GM12865 (cell line): ENCODE measurements at places on chromosomes 6 and 20.

- peak; percentile 42 for DNase-seq
Observed at GRCh38 chr20:3046677-3047462, 1.0 kb downstream of the MRPS26 start.

GRCh38 chr20:53329781-53330180 is 263.9 kb downstream of the ZNF217 start:
- DNase-seq, result no peak

DNA sequence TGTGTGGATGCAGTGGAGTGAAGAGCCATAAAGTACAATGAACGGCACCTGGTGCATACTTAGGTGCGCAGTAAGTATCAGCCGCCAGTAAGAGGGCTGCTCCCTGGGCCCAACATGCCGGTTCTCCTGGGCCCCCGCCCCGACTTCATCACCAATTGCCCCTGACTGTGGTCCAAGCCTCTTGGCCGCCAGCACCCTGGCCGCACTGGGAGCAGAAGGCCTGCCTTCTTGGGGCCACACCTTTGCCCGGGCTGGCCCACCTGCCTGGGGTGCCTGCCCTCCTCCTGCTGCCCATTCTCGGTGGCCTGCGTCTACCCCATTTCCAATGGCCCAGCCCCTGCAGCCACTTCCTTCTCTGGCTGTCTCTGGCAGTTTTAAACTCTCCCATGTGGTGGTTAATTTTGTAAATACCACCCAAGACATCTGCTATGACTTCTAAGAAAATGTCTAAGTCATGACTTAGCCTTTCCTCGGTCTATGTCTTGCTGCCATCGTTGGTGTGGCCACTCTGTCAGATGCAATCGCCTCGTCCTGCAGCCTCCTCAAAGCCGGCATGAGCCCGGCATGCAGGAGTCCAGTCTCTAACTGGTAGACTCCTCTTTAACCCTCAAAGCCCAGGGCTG is 36.8 kb downstream of the PMEPA1 start:
- no peak for DNase-seq

- DNase-seq, result no peak
Observed at GRCh38 chr6:169862892-169863525, 111.6 kb downstream of the ERMARD start.

DNA sequence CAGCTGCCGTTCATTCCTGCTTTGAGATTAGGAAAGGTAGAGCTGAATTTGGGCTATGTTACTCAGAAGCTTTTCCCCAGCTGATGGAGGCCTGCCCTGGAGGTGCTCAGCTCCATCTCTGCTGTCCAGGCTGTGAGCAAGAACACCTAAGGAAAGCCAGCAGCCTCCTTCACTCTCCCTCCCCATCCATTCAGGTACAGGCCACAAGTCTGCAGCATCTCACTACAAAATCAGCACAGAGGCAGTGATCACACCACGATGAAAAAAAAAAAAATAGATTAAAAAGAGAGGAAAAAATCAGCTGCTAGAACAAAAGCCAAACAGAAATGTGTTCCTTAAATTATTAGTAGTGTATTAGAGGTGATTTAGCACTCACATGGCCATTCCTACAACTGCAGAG is 515.0 kb downstream of the CDH26 start:
- DNase-seq, result no peak

- no peak for DNase-seq
Observed at GRCh38 chr6:108071736-108072276, 2.7 kb downstream of the OSTM1 start.

DNA sequence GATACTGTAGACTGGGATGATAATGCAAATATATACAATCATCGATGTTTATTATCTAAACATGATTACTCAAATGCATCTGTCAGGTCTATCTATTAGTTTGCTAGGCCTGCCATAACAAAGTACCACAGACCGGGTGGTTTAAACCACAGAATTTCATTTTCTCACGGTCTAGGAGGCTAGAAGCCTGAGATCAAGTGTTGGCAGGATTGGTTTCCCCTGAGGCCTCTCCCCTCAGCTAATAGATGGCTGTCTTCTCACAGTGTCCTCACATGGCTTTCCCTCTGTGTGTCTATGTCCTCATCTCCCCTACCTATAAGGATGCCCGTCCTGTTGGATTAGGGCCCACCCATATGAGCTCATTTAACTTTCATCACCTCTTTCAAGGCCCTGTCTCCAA is 512.6 kb upstream of the SLC35B3 start:
- peak; percentile 21 for DNase-seq

DNA sequence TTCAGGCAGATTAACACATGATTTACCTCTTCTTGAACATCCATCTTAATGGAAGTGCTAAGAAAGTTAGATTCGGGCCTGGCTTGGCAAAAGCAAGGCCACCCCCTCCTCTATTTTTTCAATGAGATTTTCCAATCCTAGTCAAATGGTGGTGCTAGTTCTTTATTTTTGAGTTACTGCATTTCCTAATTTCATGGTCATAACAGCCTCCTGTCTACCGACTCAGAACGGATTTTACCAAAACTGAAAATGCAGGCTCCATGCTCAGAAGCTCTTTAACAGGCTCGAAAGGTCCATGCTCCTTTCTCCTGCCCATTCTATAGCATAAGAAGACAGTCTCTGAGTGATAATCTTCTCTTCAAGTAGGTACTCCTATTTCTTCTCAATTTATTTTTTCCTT is 117.2 kb upstream of the ESR1 start:
- peak; percentile 30 for DNase-seq

DNA sequence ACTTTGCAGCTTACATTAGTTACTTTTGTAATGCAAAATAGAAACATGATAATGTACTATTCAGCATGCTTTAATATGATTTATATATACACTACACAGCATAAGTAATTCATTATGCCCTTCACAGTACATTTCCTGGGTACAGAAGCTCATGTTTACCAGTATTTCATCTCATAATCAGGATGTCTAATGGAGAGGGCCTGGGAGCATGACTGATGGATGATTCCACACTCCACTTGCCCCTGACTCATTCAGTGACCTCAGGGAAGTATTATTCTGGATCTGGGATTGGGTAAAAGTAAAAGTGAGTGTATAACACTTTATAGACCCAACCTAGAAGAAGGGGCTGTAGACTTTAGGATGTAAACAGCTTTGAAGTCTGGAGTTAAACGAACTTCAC is 31.4 kb upstream of the BACH2 start:
- no peak for DNase-seq

DNA sequence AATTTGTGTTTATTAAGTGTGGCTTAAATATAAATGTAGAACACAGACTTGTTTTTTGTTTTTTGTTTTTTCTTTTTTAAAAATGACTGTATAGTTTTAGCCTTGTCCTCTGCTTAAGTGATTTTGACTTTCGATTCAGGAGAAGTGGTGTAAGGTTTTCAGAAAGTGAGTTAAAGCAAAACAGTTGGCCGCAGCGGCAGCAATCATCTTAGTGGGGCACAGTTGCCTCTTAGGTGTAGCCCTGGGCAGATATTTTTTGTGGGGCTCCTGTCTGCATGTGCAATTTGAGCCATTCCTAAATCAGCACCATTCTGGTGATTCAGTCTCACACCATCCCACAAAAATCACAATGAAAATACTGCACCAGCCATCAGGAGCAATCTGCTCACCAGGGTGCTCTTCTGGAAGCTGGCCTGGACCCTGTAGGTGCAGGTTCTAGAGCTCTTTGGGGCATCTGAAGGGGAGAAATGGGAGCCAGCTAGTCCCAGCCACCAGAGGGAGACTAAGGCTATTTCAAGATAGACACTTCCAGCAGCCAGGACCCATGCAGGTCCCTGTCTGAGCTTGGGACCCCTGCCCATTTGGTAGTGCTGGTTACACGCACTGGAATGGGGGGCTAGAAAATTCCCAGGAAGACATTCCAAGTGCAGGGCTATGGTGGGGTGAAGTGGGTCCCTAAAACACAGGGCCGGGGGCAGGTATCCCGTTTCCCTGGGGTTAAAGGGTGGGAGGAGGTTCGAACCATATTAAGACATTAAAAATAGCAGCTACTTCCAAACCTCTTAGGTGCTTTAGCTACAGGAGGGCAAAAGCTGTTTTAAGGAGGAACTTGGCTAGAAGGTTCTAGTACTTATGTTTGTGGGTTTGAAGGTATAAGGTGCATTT is 156.6 kb downstream of the NFATC2 start:
- peak; percentile 70 for DNase-seq

DNA sequence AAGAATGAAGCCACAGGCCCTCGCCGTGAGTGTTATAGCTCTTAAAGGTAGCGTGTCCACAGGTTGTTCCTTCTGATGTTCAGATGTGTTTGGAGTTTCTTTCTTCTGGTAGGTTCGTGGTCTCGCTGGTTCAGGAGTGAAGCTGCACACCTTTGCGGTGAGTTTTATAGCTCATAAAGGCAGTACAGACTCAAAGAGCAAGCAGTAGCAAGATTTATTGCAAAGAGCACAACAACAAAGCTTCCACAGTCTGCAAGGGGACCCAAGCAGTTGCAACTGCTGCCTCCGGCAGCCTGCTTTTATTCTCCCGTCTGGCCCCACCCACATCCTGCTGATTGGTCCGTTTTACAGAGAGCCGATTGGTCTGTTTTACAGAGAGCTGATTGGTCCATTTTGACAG is 5.2 kb downstream of the HIVEP1 start:
- DNase-seq, result no peak

- DNase-seq, result peak; percentile 87
Observed at GRCh38 chr6:156767603-156768467, 9.3 kb upstream of the ARID1B start.

- no peak for DNase-seq
Observed at GRCh38 chr6:150593119-150593518, 6.6 kb upstream of the PLEKHG1 start.

GRCh38 chr6:43910638-43911353 is 140.8 kb downstream of the VEGFA start:
- no peak for DNase-seq

GRCh38 chr6:36755435-36756348 is 58.1 kb downstream of the RAB44 start:
- DNase-seq, result peak; percentile 92

DNA sequence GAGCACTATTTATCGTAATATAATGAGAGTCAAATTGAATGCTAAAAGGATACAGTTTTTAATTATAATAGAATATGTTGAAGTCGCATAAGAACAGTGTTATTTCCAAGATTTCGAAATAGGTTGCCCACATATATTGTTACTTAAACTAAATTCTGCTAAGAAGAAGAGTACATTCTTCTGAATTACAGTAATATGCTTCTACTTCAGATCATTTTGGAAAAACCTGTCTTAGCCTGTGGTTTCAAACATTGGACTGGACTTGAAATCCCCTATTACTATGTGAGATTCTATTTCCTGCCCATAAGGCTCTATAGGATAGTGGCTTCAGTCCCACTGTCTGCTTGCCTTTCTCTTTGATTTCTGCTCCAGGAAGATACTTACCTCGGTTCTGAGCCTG is 137.2 kb downstream of the B3GAT2 start:
- DNase-seq, result no peak

DNA sequence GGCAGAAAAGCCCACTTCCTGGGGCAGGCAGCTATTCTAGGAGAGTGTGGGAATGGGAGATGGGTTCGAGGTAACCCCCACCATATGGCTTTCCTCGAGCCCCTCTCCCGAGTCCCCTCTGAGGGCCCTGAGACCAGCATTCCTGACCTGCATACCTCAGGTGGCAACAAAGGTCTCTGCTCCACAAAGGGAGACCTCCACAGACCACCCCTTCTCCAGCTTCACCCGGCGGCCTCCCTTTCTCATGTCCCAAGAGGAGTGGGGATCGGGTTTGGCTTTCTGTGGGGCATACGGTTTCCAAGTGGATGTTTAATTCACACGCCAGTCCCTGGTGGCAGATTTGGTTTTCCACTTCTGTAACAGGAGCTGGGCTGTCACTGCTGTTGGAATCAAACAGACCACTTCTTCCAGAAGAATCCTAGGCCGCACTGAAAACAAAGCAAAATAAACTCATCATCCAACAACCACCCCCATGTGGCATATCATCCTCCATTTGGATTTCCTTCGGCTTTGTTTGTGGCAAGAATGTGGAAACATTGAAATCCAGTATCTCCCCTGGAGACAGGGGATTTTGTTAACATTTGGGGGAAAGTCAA is 83.2 kb downstream of the DLL1 start:
- no peak for DNase-seq

DNA sequence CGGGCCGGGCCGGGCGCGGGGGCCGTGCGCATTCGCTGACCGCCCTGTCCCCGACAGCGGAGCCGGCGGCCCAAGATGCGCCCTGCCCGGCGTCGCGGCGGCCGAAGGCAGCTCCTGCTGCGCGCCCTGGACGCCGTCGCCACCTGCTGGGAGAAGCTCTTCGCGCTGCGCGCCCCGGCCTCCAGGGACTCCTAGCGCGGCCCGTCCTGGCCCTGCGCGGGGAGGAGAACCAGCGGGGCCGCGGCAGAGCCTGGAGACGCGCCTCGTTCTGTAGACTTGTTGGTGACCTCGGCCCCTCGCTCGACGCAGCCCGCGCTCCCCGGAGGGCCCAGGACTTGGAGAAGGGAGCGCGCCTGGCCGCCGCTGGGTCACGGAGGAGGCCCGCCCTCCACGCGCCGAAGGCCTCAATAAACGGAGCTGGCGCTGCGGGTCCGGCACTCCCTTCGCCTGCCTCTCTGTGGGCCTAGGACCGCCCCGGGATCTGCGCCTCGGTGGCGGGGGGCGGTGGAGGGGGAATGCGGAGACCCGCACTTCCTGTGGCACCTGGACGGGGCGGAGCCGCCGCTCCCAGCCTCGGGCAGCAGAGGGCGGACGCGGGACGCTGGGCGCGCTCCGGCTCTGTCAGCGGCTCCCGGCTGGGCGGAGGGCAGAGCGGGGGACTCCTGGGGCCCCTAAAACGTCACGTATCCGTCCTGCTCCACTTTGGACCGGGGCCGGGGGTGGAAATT is 2.7 kb downstream of the C20orf204 start:
- DNase-seq, result peak; percentile 90

GRCh38 chr6:85691478-85691877 is 48.8 kb upstream of the SYNCRIP start:
- DNase-seq, result no peak

DNA sequence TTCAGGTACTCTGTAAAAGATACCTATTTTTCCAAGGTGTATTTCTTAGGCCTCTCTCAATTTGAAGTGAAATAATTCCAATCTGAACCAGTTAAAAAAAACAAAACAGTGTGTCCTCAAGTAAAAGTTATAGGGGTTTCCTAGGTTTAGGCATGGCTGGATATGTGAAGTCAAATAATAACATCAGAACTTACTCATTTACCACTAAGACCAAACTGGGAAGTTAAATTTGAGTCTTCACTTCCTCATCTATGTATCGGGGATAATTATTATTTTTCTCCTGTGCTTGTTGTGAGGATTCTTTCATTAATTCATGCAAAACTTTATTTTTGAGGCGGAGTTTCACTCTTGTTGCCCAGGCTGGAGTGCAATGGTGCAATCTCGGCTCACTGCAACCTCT is 86.2 kb upstream of the PTPRK start:
- no peak for DNase-seq

GRCh38 chr6:35220711-35221110 is 7.0 kb downstream of the SCUBE3 start:
- no peak for DNase-seq

DNA sequence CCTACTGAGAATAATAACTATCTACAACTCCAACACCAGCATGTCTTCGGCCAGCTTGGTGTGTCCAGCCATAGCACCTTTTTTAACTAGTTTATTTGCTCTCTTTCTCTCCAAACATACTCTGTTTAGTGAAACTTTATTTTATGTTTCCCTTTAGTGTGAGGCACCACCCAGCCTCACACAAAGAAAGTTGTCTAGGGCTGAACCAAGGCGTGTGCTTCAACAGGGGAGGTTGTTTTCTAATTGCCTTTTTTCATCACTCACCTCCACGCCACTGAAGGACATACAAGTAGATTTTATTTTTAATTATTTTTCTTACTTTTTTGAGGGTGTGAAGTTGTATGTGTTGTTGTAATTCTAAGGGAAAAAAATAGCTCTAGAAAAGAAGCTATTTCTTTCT is 125.6 kb upstream of the MARCKS start:
- DNase-seq, result no peak

GRCh38 chr6:117938311-117938995 is 31.4 kb downstream of the SLC35F1 start:
- no peak for DNase-seq
